Left ventricle myocardium inferior (tissue), 1 donor: ENCODE measurements at places on chromosomes 5 and 9. TPM values are rescaled to one million over a fixed set of nuclear protein-coding genes. Genes with fewer than 3 reads are reported as not detected.
A peak's percentile ranks its signal among the peaks of the same experiment; 100 is the strongest.

- peak; percentile 70 for DNase-seq
- no peaks in the 10 kb centered on the region for H3K27me3 ChIP-seq
- peaks cover 21% of the 10 kb centered on the region for H3K36me3 ChIP-seq
- peak overlapping the region; percentile 97 for H3K4me3 ChIP-seq
Observed at GRCh38 chr5:171387970-171388815, 544 bp downstream of the NPM1 start.

DNA sequence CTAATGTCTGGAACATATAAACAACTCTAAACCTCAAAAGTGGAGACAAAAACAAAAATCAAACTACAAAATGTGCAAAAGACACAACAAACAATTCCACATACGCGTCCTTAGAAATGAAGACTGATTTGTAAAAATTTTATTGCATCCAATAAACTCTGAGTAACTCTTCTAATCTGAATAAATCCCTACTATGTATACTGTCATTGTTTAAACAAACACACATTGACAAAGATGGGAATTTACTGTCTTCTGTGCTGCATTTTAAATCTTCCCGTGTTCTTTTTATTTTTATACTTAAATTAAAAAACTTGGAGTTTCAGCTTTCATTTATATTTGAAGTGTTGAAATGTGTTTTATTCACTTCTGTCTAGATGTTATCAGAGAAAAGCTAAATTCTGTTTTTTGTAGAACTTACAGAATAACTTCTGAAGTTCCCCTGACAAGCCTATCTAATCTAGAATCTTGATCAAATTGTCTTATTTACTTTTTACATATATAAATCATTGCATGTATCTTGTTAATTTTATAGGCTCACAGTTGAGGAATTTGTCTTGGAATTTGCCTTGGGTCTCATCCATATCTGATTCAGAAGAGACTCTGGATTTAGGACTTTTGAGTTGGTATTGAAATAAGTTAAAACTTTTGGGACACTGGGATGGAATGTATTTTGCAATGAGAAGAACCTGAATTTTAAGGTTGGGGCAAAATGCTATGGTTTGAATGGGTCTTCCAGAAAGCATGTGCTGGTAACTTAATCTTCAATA lies 2064.4 kb upstream of the C9orf72 start:
- DNase-seq, result no peak
- H3K36me3 ChIP-seq, result no peaks in the 10 kb centered on the region
- no peaks in the 10 kb centered on the region for H3K4me1 ChIP-seq
- no peak overlapping the region for H3K27ac ChIP-seq

The ZDHHC11 gene
- 18.7 TPM for total RNA-seq

DNA sequence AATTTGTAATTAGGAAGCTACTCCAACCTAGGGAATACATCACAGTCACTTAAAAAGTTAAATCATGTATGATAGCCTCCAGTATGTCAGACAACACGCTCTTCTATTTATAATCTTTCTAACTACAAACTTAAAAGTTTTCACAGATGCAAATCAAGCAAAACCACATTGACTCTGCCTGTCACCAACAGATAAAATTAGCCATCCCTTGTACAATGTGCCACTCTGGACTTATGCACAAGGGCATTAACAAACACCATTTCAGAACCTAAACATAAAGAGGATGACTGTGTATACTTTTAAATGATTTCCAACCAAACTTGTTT lies 14.7 kb downstream of the ERP44 start:
- no peaks in the 10 kb centered on the region for H3K36me3 ChIP-seq
- DNase-seq, result no peak
- peaks cover 66% of the 10 kb centered on the region for H3K4me1 ChIP-seq

The ADAMTS12 gene
- total RNA-seq, result 0.85 TPM

DNA sequence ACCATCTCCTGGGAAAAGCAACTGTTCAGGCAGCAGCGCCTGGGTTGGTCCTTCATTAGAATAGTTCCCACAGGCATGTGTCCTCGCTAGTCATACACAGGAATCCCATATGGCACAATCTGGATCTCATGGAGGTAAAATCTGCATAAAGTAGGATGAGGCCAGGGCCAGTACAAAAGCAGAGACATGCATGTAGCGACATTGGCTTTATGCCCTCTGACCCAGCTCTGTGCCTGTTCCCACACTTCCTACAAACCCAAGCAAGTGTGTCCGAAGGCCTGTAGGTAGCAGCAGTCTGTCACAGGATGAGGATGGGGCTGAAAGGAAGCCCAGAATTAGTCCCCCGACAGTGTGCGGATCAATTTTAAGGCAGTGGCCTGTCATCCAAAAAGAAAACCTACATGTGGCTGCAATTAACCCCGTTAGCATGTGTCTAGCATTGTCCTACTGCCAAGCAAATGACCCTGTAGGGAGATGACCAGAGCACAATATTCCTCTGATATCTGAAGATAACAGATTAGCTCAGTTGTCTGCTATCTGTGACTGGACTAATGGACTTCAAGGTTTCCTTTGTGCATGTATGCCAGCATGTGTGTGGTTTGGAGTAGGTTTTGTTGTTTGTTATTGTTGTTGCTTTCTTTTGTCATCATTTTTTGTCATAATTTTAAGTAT lies 178.8 kb downstream of the TMEM161B start:
- no peaks in the 10 kb centered on the region for H3K36me3 ChIP-seq
- H3K4me1 ChIP-seq, result peaks cover 5% of the 10 kb centered on the region
- H3K27me3 ChIP-seq, result no peaks in the 10 kb centered on the region
- DNase-seq, result no peak
- no peak overlapping the region for H3K27ac ChIP-seq

The SPINK6 gene
- total RNA-seq, result not detected
